ENCODE measurements at places on chromosomes 3 and 15.

DNA sequence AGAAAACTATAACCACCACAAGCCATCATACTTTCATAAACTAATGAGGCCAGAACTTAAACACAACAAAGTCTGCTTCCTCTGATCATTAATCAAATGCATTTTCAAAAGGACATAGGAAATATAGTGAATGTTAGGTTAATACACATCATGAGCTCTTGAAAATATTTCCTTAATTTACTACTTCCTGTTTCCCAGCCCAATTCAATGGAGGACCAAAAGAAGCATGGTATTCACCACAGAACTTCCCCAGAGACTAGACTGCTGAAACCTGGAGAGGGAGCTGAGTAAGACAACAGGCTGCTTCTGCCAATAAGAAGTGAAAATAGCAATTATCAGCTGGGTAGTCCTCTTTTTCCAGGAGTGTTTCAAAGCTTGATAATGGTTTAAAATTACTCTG is 250.3 kb downstream of the ULK4 start:
- no peak for DNase-seq

- DNase-seq, result no peak
These were observed 578.6 kb downstream of the PYDC2 start for GRCh38 chr3:192039593-192039992.

GRCh38 chr3:121075191-121075590 is 167.2 kb downstream of the STXBP5L start:
- DNase-seq, result no peak

DNA sequence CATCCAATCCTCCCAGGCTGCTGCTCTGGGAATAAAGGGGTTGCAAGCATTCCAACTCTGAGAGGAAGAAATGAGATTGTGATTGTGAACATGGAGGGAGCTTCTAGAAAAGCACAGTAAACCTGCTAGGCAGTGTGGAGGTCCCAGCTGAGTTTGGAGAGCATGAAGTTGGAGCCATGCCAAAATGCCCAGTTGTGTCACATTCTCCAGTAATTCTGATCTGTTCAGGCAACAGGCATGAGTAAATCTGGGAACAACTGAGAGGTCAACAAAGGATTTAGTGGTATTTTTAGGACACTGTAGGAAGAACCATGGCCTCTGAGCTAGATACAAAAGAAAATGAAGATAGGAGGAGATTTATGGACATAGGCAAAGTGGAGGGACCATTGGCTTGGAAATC is 74.7 kb downstream of the CYP19A1 start:
- no peak for DNase-seq

DNA sequence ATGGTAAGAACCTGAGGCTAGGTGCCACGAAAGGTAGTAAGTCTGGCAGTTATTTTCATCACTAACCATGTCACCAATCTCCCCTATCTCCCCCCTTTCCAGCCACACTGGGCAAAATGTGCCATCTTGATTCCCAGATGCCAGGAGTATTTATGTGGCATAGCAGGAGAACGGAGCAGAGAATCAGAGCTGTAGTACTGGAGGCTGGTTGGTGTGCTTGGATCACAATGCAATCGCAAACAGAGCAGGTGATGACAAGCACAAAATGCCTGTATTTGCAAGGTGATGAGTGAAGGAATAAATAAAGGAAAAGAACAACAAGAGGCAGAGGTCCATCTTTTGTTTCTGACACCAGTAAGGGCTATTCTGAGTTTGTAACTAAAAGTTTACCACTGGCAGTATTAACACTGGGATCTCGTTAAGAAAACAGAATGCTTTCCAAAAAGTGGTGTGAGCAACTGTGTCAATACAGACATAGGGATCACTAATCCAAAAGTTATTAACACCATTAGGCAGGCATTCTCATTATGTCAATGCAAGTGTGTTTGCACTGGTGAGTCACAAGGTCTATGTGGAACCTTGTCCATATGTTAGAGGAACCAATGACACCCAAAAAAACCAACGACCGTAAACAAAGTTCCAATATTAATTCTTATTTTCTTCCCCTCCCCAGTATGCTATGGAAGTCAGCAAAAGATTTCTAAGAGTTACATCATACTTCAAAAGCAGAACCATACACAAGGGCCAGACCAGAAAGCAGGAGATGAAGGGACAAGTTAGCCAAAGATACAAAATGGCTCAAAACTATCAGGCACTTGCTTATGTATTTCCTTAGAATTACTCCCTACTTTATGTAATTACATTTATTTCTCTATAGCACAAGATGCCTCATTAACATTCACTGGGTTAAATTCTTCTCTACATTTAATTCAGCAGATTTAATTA is 556.6 kb downstream of the FOXP1 start:
- no peak for DNase-seq

- DNase-seq, result no peak
These were observed 27.6 kb downstream of the IL16 start for GRCh38 chr15:81224232-81224631.

- DNase-seq, result no peak
These were observed 147.1 kb downstream of the PGPEP1L start for GRCh38 chr15:98860281-98861041.

- DNase-seq, result no peak
These were observed 109.5 kb downstream of the AKAP13 start for GRCh38 chr15:85489773-85490493.

- DNase-seq, result no peak
These were observed 73.2 kb downstream of the SAMMSON start for GRCh38 chr3:70072754-70073153.

DNA sequence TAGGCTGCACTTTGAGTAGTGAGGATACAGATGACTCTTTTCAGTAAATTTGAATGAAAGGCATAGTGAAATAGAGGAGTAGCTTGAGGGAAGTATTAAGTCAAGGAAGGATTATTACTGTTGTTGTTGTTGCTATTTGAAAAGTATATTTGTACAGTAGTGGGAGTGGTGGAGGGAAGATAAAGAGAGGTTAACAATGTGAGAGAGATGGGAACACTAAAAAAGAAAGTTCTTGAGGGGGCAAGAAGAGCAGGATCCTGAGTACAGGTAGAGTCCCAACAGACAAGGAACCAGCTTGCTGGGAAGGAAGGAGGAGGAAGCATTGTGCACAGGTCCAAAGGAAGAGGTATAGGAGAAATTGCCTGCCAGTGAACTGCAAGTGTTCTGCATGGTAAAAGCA is 75.6 kb upstream of the GOLGA8B start:
- DNase-seq, result no peak

- DNase-seq, result no peak
These were observed 334.9 kb downstream of the TBC1D5 start for GRCh38 chr3:17407576-17407975.

GRCh38 chr3:33582234-33582633 is 135.8 kb downstream of the CLASP2 start:
- no peak for DNase-seq

DNA sequence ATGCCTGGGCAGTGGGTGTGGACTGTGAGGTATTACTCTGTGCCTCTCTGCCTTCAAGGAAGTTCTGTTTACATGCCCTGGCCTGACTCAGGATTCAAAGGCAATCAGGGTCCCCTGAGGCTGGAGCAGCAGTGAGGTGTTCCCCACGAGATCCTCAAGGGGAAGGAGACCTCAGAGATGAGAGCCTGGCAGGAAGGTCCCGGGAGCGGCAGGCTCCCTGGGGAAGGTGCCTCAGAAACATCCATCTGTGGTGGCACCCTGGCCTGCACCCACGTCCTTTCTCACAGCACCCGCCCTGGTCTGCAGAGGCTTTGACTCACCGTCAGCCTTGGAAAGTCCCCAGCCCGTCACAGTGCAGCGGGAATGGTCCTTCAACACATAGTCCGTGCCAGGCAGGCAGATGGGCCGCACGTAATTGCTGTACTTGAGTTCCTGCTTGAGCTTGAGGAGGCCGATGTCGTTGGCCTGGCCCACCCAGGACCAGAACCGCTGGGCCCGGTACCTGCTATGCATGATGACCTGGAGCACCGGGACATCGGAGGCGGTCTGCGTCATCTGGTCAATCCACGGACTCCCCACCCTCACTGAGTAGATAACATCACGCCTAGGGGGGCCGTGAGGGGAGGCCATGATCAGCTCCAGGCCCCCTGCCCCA is 3.6 kb downstream of the PRSS50 start:
- DNase-seq, result no peak

- DNase-seq, result no peak
These were observed 186.4 kb downstream of the ADAMTS9 start for GRCh38 chr3:64501298-64501906.
